ENCODE measurements at places on chromosomes 12 and 14.

- no peaks in the 10 kb centered on the region for H3K36me3 ChIP-seq
- H3K4me1 ChIP-seq, result peaks cover 31% of the 10 kb centered on the region
- peak overlapping the region; percentile 77 for H3K4me3 ChIP-seq
- H3K27me3 ChIP-seq, result no peaks in the 10 kb centered on the region
- DNase-seq, result no peak
Measured at GRCh38 chr12:121465921-121466793, 66.2 kb downstream of the RNF34 start.

DNA sequence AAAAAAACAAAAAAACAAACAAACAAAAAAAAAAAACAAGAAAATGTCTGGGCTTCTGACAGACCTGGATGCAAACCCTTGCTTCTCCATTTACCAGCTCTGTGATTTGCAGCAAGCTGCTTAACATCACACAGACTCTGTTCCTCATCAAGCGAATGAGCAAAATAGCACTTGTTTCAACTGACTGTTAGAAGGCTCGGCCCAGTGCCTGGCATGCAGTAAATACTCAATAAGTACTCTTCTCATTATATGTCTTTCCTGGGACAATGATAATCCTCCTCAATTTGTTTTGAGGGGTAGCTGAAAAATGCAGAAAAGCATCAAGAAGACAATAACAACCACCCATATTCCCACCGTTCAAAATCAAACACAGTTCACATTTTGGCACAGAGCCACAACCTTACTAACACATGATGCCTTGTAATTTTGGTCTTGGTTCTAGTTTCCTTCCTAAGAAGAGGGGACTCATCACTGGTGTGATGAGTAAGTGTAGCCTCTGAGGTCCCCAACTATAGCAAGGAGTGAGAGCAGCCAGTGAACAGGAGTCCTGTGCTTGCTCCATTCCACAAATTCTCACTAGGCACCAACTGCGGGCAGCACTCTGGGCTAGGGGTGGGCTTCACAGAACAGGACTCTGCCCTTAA lies 60.4 kb downstream of the TTC7B start:
- H3K36me3 ChIP-seq, result no peaks in the 10 kb centered on the region
- H3K27ac ChIP-seq, result no peak overlapping the region
- peaks cover 17% of the 10 kb centered on the region for H3K4me1 ChIP-seq

DNA sequence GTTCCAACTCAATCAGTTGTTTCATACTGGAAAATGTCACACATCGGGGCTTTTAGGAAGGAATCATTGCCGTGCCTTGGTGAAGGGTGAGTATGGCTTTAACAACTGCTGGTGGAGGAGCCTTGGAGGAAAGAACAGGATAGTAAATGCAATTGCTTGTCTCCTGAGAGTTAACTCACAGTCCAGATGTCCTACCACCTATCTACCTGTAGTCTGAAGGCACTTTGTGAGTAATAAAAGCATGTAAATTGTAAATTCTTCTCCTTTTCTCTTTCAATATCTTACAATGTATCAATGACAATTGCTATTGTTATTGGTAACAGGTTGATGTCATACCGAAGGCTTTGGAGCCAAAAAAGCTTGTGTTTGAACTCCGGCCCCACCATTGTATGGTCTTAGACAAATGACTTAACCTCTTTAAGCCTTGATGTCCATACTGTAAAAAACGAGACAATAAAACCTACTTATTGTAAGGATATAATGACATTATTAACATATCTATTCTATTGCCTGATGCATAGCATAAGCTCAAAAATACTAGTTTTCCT lies 397.4 kb downstream of the ADAMTS20 start:
- H3K27ac ChIP-seq, result no peak overlapping the region
- H3K36me3 ChIP-seq, result no peaks in the 10 kb centered on the region
- no peak overlapping the region for H3K4me3 ChIP-seq

DNA sequence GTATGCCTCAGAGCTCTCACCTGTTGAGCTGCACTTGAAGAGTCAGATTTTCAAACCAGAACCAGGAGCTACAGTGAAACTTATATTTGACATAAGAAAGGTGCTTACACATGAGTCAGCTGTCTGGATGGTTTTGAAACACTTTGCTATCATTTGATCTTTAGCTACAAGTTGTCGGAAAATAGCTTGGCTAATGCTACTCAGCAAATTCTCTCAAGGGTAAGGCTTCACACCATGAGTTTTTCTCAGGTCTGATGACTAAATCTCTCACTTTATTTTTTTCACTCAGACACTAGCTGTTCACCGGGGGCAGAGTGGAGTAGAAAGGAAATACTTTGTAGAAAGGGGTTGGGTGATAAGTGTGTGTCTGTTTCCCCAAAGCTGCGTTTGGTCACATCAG lies 171.8 kb downstream of the FLRT2 start:
- no peaks in the 10 kb centered on the region for H3K27me3 ChIP-seq
- H3K4me1 ChIP-seq, result no peaks in the 10 kb centered on the region
- no peaks in the 10 kb centered on the region for H3K36me3 ChIP-seq
- DNase-seq, result no peak
- no peak overlapping the region for H3K4me3 ChIP-seq

DNA sequence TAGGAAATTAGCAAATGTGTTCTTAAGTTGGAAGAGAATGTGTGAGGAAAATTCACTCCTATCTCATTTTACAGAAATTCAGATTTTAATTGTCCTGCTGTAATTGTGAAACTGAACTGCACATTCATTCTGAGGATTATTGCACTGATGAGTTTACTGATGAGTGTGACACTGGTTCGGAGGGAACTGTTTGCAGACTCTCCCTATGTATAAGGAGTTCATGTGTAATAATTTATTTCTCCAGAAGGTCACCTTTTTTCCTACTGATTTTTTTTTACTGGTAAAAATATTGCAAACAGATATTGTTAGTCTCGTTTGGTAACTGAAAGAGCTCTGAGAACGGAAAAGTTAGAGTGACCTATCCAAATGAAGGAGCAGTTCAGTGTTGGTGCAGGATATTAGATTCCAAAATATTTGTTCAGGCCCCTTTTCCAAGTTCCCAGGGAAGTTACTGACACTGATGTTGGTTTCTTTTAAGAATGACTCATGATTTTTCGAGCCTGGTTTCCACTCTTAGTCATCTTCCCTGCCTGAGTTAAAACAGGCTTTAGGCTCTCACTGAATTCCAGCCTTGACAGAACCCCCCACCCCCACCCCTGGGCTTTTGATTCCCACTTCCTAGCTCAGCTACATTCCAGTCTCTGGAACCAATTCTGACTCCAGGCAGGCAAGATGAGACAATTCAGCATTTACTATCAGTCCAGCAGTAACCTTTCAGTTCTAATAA lies 18.4 kb downstream of the ANO6 start:
- H3K4me1 ChIP-seq, result peaks cover 48% of the 10 kb centered on the region
- H3K36me3 ChIP-seq, result no peaks in the 10 kb centered on the region
- no peak overlapping the region for H3K4me3 ChIP-seq
- H3K27ac ChIP-seq, result peak overlapping the region; percentile 84
- no peak for DNase-seq

- no peaks in the 10 kb centered on the region for H3K27me3 ChIP-seq
- no peaks in the 10 kb centered on the region for H3K4me1 ChIP-seq
- H3K4me3 ChIP-seq, result no peak overlapping the region
- DNase-seq, result no peak
Measured at GRCh38 chr12:89622115-89622514, 86.5 kb downstream of the ATP2B1 start.

- DNase-seq, result no peak
- H3K27me3 ChIP-seq, result no peaks in the 10 kb centered on the region
- H3K27ac ChIP-seq, result peak overlapping the region; percentile 52
- no peaks in the 10 kb centered on the region for H3K36me3 ChIP-seq
- peaks cover 6% of the 10 kb centered on the region for H3K4me1 ChIP-seq
- H3K4me3 ChIP-seq, result no peak overlapping the region
Measured at GRCh38 chr12:91274916-91275315, 92.3 kb upstream of the DCN start.

DNA sequence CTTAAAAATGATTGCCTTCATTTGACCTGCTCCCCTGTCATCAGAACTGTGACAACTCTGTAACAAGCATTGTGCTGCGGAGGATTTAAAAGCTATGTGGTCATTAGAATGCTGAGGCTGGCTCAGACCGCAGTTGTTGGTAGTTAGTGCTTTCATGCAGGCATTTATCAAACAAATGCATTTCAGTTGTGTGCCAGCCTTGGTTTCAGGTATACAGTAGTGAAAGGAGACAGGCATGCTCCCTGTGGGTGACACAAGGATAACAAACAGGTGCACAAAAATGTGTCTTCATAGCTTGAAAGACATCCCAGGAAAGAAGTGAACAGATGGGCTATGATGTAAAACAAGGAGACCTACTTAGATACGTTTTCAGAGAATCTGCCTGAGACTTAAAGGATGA lies 60.6 kb downstream of the MARK3 start:
- H3K36me3 ChIP-seq, result peaks cover 5% of the 10 kb centered on the region
- no peak overlapping the region for H3K27ac ChIP-seq
- H3K4me1 ChIP-seq, result peaks cover 3% of the 10 kb centered on the region
- DNase-seq, result no peak
- H3K27me3 ChIP-seq, result no peaks in the 10 kb centered on the region

- H3K27ac ChIP-seq, result no peak overlapping the region
- no peaks in the 10 kb centered on the region for H3K27me3 ChIP-seq
- H3K36me3 ChIP-seq, result no peaks in the 10 kb centered on the region
Measured at GRCh38 chr14:57943038-57943437, 77.1 kb upstream of the SLC35F4 start.

- no peaks in the 10 kb centered on the region for H3K27me3 ChIP-seq
- H3K4me1 ChIP-seq, result peaks cover 27% of the 10 kb centered on the region
- DNase-seq, result no peak
- H3K36me3 ChIP-seq, result no peaks in the 10 kb centered on the region
Measured at GRCh38 chr12:48954061-48954460, 3.2 kb downstream of the ARF3 start.

DNA sequence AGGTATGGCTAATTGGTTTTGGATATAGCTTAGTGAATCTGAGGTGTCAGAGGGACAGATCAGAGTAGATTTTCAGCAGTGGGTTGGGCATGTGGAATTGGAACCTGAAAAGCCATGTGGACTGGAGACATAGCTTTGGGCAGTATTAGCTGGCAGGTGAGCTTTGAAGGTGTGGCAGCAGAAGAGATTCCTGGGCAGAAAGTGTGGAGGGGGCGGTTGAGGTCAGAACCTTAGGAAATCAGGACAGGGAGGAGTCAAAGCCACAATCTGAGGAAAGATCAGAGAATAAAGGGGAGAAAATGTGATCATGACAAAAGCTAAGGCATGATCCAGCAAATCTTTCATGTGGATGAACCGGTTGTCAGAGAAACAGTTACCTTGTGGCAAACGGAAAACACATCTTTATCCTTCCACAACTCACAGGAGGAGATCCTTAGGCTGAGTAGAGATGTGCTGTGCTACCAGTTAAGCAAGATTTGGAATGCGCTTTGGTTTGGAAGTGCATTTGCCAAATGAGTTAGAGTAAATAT lies 56.4 kb downstream of the PTGER2 start:
- no peaks in the 10 kb centered on the region for H3K4me1 ChIP-seq
- no peak for DNase-seq
- no peaks in the 10 kb centered on the region for H3K36me3 ChIP-seq
- no peak overlapping the region for H3K4me3 ChIP-seq
- no peak overlapping the region for H3K27ac ChIP-seq

- no peaks in the 10 kb centered on the region for H3K27me3 ChIP-seq
- peaks cover 22% of the 10 kb centered on the region for H3K4me1 ChIP-seq
- H3K27ac ChIP-seq, result peak overlapping the region; percentile 88
- DNase-seq, result peak; percentile 83
Measured at GRCh38 chr12:116736962-116737773, 701 bp downstream of the SPRING1 start.

DNA sequence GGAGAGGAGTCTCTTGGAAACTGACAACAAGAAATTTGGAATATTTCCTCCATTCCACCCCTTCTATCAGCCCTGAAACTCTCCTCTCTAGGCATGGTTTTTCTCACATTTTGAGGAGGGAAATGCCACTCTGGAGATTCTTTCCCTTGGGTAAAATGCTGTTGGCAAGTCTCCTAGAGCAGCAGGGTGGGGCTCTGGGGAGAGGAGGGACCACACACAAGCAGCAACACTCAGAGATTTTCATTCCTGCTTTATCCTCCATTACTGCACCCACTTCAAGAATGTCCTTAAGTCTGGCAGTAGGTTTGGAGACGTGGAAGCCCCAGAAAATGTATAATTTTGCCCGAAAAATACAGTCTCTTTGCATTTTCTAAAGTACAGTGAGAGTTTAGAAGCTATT lies 130.8 kb upstream of the FLRT2 start:
- DNase-seq, result no peak
- no peaks in the 10 kb centered on the region for H3K36me3 ChIP-seq
- no peak overlapping the region for H3K27ac ChIP-seq

- no peaks in the 10 kb centered on the region for H3K27me3 ChIP-seq
- H3K4me3 ChIP-seq, result no peak overlapping the region
- H3K36me3 ChIP-seq, result no peaks in the 10 kb centered on the region
- no peak for DNase-seq
Measured at GRCh38 chr12:76571256-76571655, 11.7 kb upstream of the OSBPL8 start.

GRCh38 chr14:39085933-39086332 lies 17.1 kb downstream of the SEC23A start:
- H3K36me3 ChIP-seq, result peaks cover 24% of the 10 kb centered on the region
- no peak for DNase-seq
- no peak overlapping the region for H3K27ac ChIP-seq
- no peaks in the 10 kb centered on the region for H3K27me3 ChIP-seq
- H3K4me1 ChIP-seq, result no peaks in the 10 kb centered on the region

GRCh38 chr14:56501909-56502530 lies 77.6 kb upstream of the TMEM260 start:
- no peak overlapping the region for H3K4me3 ChIP-seq
- H3K36me3 ChIP-seq, result no peaks in the 10 kb centered on the region
- H3K27ac ChIP-seq, result no peak overlapping the region
- no peaks in the 10 kb centered on the region for H3K4me1 ChIP-seq

DNA sequence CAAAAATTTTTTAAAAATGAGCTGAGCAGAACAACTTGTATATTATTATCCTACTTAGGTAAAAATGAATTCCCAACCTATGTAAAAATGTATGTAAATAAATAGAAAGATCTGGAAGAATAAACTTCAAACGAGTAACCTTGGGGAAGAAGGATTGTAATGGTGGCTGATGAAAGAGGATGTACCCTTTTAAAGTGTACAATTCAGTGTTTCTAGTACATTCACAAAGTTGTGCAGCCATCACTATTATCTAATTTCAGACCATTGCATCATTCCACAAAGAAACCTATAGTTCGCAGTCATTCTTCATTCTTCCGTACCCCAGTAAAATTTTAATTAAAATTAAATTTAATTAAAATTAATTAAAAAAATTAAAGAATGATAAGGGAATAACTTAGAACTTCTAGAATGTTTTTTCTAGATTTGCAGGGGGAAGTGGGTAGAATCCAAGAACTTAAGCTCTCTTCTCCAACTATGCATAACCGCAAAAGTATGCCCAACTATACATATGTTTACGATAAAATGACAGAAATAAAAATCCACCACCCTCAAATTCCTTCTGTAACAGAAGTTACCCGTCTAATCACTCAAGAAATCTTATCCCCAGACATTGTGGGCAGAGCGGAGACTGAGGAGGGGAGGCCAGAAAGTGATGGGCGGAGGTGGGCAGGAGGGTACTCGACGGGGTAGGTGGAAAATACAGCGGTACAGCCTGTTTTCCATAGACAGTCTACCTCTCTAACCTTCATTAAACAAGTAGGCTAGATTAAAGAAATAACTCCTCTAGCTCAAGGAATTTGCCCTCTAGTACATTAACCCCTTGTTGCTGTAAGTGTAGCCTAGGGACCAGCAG lies 921 bp downstream of the DEPDC4 start:
- H3K27me3 ChIP-seq, result no peaks in the 10 kb centered on the region
- H3K4me3 ChIP-seq, result peak overlapping the region; percentile 66
- H3K36me3 ChIP-seq, result no peaks in the 10 kb centered on the region
- peaks cover 25% of the 10 kb centered on the region for H3K4me1 ChIP-seq
- DNase-seq, result no peak

- no peak for DNase-seq
- no peak overlapping the region for H3K4me3 ChIP-seq
- H3K4me1 ChIP-seq, result no peaks in the 10 kb centered on the region
- no peaks in the 10 kb centered on the region for H3K27me3 ChIP-seq
- H3K36me3 ChIP-seq, result no peaks in the 10 kb centered on the region
- H3K27ac ChIP-seq, result no peak overlapping the region
Measured at GRCh38 chr12:111055181-111055880, 135.0 kb upstream of the MYL2 start.
